M059J (cell line): ENCODE measurements at places on chromosomes 2 and 18. TPM values are rescaled to one million over a fixed set of nuclear protein-coding genes. Genes with fewer than 3 reads are reported as not detected.

The ANKRD30B gene
- total RNA-seq: 0.57 and 3.4 TPM in 2 replicates

The TNFAIP6 gene
- total RNA-seq: not detected in 2 replicates

The OTOS gene
- total RNA-seq: not detected in 2 replicates

The FSHR gene
- total RNA-seq: not detected in 2 replicates

The KCNG3 gene
- 0.02 and 0.52 TPM in 2 replicates for total RNA-seq

DNA sequence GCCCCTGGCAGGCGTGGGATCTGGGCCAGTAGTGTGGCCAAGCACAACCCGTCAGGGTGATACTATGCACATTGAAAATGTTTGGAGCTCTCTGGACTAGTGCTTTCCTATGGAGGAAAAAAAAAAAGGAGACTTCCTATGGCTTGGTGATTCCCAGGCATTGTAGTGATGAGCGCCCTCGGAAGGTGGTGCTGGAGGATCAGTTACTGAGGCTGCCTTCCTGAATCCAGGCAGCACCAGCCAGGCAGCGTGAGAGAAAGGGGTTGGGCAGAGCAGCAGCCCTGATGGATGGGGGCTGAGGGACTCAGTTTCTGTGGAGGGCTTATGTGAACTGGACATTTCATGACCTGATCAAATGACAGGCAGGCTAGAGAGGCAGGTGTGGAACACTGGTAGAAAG lies 70.9 kb downstream of the CHRNA1 start:
- DNase-seq: no peak

- no peak for DNase-seq
Measured at GRCh38 chr2:97779141-97779540, 65.8 kb downstream of the ZAP70 start.

DNA sequence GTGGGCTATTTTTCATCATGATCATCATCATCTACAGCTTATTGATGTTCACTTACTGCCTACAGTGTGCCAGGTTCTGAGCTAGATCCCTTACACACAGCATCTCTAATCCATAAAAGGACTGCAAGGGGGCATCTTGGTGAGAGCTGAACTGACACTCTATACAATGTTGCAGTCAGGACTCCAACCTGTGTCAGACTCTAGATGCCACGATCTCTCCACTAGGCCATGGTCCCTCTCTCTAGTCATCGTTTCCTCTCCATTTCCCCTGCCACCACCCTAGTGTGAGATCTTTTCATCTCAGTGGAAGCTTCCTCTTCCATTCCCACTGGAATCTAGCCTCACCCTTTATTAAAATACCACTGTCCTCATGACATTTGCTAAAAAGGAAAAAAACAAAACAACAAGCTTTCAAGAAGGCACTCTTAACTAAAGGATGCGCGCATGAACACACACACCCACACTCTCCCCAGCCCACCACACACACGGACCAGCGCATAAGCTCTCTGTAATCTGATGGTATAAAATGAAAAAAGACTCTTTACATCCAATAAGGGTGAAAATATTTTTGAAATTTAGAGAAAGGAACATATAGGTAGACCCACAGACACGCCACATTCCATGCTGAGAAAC lies 93.4 kb upstream of the THOC1 start:
- no peak for DNase-seq

DNA sequence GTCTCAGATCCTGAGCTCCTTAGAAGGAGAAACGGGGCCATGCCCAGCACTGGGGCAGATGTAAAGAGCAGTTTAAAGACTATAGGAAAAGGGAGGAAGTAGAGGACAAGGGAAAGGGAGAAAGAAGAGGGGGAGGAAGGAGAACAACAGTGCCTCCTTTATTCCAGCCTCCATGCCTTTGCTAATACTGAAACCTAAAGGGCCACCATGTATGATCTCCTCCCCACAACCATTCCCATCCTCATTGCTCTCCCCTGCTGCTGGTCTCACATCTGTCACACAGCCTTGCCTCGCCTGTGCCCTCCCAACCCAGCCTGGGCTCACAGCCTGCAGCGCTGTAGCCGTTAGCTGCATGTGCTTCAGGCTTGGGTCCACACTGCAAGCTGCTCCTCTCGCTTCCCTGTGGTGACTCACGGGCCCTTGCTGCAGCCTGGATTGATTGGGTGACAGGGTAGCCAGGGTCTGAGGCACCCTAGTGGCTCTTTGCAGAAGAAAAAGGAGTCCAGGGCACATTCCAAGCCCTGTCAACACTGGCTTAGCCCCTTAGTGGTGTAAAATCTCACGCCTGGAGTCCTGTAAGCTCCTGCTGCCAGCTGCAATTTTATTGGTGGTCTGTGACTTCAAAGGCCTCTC lies 281.9 kb downstream of the SRBD1 start:
- DNase-seq: peak; percentile 57
